ENCODE measurements at places on chromosomes 16 and 17.
A peak's percentile ranks its signal among the peaks of the same experiment; 100 is the strongest.

GRCh38 chr16:25013751-25014499 is 1.2 kb downstream of the ARHGAP17 start:
- DNase-seq = no peak

GRCh38 chr17:78746263-78746948 is 35.7 kb downstream of the CYTH1 start:
- no peak for DNase-seq

DNA sequence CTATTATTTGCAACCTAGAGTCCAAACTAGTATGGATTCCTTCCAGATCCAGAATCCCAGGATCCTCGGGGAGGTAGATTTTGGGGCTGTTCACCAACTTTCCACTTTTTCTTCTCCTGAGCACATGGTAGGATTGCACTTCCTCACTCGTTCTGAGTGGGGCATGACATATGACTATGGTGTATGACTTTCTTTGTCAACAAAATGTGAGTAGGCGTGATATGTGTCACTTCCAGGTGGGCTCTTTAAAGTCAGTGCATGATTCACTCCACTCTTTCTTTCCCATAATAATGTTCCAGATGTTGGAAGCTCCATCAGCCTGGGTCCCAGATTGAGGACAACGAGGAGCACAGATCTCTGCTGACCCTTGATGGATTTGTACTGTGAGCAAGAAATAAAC is 21.5 kb downstream of the IRX5 start:
- no peak for DNase-seq

GRCh38 chr17:28968231-28968913 is 17.1 kb upstream of the PHF12 start:
- no peak for DNase-seq

GRCh38 chr17:81095383-81095762 is 60.4 kb downstream of the BAIAP2 start:
- DNase-seq = no peak

- no peak for DNase-seq
These were observed 42.1 kb upstream of the MLYCD start for GRCh38 chr16:83856792-83857191.

- DNase-seq = peak; percentile 90
These were observed 1.5 kb upstream of the FBXL19 start for GRCh38 chr16:30921748-30922419.

- DNase-seq = no peak
These were observed 1.1 kb downstream of the USP31 start for GRCh38 chr16:23148166-23148512.

DNA sequence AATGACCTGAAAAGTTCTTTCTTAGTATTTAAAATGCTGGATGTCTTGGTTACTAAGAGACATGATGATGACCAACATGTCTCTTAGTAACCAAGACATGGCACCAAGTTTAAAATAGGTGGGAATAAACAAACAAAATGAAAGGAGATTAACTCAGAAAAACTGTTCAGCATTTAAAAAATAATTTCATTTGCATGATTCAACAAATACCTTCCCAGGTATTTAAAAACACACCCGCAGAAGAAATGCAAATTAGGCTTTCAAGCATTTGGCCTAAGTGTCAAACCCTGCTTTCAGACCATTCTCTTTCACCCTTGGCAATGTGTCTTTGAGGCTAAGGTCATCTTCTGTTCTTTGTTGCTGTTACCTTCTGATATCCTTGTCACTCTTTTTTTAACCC is 91.4 kb upstream of the CORO6 start:
- no peak for DNase-seq
